ENCODE measurements at places on chromosomes 13 and 19. TPM values are rescaled to one million over a fixed set of nuclear protein-coding genes. Genes with fewer than 3 reads are reported as not detected.

Gene KIR2DL4
- not detected for total RNA-seq

Gene CRB3
- total RNA-seq = 1.5 TPM

Gene ZNF865
- 8.6 TPM for total RNA-seq

GRCh38 chr13:107018285-107018684, 450.3 kb upstream of the ARGLU1 start:
- no peaks in the 10 kb centered on the region for H3K27me3 ChIP-seq
- no peak overlapping the region for H3K4me3 ChIP-seq
- no peak for DNase-seq
- H3K27ac ChIP-seq = no peak overlapping the region

DNA sequence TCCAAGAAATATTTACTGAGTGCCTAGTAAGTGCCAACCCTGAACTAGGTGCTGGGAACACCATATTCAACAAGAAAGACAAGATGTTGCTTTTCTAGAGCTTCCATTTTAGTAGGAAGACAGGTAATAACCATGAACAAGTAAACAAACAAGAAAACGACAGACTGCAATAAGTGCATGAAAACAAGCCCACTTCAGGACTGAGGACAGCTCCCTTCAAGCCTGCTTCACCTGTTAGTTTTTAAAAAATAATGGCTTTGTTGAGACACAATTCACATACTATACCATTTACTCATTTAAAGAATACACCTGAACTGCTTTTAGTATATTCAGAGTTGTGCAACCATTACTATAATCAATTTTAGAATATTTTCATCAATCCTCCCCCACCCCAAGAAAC, 30.4 kb downstream of the CYP4F22 start:
- no peak for DNase-seq
- H3K4me3 ChIP-seq = no peak overlapping the region
- no peak overlapping the region for H3K27ac ChIP-seq

DNA sequence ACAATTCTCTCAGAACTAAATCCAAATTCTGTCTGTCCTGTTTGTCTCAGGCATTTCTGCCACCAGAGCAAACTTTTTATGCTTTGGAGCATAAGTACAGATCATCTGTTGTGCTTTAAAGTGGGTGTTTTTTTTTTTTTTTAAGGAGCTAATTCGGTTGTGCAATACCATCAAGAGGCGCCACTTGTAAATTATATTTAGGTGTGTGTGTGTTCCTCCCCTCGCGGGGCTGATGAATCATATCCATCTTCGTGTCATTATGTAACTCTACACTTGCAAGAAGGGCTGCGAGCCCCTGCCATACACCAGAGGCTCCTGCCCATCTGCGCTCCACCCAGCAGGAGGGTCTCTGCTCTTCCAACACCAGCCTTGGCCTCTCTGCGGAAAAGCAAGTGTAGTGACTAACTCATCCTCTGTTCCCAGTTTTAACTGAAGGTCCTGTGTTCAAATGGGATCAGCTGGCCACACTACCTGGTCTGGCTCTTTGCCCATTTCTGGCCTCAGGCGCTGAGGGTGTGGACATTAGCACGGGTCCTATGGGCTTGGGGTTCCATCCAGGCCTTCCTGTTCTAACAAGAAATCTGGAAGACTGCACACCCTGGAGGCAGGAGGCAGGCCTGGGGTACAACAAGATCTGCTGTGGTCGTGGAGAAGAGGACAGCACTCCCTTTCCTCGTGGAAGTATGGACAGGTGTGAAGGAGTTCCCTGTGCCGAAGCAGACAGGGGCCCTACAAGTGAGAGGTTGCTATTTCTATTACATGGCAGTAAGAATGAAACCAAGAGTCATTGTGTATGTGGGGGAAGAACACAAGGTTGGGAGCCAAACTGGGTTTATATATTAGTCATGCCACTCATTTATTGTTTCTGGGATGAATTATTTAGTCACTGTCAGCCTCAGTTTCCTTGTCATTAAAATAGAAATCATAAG, 96.1 kb upstream of the MBNL2 start:
- H3K27ac ChIP-seq = peak overlapping the region; percentile 68
- H3K4me1 ChIP-seq = peaks cover 50% of the 10 kb centered on the region
- no peaks in the 10 kb centered on the region for H3K36me3 ChIP-seq
- DNase-seq = peak; percentile 78

GRCh38 chr13:74301258-74301935, 167.2 kb upstream of the KLF12 start:
- no peaks in the 10 kb centered on the region for H3K27me3 ChIP-seq
- H3K27ac ChIP-seq = no peak overlapping the region
- peaks cover 21% of the 10 kb centered on the region for H3K4me1 ChIP-seq
- no peak for DNase-seq
- no peaks in the 10 kb centered on the region for H3K36me3 ChIP-seq

DNA sequence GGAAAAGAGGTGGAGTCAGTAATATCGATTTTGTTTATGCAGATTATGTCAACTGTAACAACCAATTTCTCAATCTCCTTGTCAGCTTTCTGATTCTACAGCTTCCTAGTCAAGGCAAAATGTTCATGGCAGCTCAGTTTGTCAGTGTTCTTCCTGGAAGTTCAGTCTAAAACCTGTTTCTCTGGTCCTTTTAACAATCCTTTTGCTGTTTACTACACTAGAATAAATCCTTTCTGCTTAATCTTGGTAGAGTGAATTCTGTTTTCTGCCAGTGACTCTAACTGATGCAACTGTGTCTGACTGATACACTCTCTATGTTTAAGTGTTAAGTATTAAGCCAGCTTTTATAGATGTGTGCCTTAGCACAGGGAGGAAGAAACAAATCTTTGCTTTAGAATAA, 516.9 kb upstream of the KLF12 start:
- no peak overlapping the region for H3K27ac ChIP-seq
- H3K27me3 ChIP-seq = no peaks in the 10 kb centered on the region
- H3K4me3 ChIP-seq = no peak overlapping the region
- no peak for DNase-seq
- H3K36me3 ChIP-seq = no peaks in the 10 kb centered on the region
